ENCODE measurements at places on chromosomes 2 and 18.

- DNase-seq = no peak
Measured at GRCh38 chr18:36211612-36212065, 24.3 kb downstream of the MOCOS start.

DNA sequence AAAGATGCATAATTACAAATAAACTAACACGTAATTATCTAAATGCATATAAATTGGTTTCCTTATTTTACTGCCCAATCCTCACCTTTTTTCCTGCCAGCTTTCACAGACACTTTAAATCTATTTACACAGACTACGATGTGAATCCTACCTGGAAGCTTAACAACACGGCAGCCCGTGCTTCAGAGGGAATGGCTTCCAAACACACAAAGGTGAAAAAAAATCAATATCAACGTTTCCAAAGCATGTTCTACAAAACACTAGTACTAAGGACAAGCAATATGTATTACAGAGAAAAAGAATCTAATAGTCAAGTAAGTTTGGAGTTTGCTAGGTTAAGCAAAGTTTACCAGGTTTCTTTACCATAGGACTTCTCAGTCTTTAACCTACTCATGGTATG is 4.4 kb downstream of the MAP4K3 start:
- no peak for DNase-seq

GRCh38 chr2:21258082-21258481 is 134.3 kb downstream of the TDRD15 start:
- no peak for DNase-seq

DNA sequence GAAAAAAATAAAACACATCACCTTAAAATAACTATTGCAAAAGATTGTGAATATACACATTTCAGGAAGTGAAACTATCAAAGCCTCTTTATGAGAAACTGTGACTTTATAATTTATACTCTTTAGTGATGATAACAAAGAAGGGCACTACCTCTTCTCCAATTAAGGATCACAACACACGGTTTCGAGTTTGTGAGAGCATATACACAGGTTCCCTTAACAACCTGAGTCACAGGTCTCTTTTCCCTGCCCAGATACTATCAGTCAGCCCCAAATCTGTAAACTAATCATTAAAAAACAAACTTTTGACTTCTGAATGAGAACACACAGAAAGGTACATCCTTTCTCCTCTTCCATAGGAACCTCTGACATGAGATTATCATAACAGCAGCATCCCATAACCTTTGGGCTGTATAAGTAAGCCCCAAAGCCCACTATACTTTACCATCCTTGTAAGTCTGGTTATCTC is 44.9 kb downstream of the PTPN2 start:
- DNase-seq = no peak

GRCh38 chr2:88813612-88814011 is 122.1 kb downstream of the RPIA start:
- no peak for DNase-seq

DNA sequence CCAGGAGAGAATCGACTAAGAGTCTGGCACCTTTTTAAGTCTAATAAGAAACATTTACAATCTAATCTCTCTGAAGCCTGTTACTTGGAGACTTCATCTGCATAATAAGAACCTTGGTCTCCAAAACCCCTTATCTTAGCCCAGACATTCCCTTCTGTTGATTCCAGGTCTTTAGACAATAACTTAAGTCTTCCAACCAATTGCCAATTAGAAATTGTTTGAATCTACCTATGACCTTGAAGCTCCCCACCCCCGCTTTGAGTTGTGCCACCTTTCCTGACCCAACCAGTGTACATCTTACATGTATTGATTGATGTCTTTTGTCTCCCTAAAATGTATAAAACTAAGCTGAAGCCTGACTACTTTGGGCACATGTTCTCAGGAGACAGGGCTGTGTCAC is 49.5 kb upstream of the DTNA start:
- DNase-seq = no peak

DNA sequence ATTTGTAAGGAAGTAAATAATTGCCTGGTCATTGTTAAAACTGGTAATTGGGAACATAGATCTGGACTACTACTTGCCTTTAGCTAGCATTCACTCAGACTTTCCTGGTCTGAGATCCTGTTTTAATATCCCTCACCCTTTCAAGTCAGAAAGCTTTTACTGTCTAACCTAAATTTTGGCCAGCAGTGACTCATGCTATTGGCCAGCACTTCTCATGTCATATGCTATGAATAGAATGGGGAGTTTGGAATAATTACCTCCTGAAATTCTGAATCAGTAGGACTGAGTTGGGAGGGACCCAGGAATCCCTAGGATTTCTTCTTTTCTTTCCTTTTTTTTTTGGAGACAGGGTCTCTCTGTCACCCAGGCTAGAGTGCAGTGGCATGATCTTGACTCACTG is 19.3 kb downstream of the STK36 start:
- no peak for DNase-seq

- DNase-seq = no peak
Measured at GRCh38 chr2:86372641-86373502, 35.4 kb upstream of the REEP1 start.

DNA sequence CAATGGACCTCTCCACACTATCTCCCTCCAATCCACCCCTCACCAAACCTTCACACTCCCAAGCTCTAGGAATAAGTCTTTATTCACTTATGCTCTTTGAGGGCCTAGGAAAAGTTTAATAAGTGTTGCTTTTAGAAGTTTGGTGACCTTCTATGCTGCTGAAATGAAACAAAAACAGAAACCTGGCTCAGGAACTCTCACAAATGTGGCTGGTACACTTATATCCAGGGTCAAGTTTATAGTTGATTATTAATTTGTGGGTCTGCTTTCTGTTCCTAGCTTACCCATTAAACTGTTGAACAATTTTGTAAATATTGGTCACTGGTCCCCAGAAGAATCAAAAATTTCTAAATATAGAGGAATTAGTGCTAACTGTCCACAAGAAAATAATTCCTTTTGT is 14.2 kb upstream of the ANKRD44 start:
- DNase-seq = no peak

DNA sequence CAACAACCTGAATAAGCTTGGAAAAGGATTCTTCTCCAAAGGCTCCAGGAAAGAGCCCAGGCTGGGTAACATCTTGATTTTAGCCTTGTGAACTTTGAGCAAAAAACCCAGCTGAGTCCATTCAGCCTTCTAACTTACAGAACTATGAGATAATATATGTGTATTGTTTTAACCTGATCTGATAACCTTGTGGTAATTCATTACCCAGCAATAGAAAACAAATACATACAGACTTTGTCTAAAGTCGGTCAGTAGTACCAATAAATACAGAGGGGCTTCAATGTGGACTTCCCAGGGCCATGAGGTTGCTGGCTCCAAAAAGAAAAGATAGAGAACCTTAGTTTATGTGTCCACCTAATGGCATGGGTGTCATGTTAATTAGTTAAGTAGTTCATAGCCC is 191.8 kb downstream of the KCNH7 start:
- DNase-seq = no peak

DNA sequence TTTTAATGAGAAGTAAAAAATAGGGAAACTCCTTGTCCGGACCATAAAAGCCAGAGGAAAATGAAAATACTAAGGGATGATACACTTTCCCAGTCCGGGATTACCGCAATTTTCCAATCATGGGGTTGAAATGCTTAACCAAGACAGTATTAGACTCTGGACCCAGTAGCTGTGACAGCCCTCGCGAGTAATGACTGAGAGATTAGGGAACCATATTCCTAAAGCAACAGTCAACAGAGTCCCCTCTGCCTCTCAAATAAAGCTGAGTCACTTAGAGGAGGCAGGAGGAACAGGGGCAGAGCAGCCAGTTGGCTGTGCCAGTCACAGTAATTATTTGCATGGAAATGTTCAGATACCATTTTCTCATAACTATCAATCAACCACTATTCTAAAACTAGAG is 34.8 kb downstream of the GPATCH11 start:
- no peak for DNase-seq

DNA sequence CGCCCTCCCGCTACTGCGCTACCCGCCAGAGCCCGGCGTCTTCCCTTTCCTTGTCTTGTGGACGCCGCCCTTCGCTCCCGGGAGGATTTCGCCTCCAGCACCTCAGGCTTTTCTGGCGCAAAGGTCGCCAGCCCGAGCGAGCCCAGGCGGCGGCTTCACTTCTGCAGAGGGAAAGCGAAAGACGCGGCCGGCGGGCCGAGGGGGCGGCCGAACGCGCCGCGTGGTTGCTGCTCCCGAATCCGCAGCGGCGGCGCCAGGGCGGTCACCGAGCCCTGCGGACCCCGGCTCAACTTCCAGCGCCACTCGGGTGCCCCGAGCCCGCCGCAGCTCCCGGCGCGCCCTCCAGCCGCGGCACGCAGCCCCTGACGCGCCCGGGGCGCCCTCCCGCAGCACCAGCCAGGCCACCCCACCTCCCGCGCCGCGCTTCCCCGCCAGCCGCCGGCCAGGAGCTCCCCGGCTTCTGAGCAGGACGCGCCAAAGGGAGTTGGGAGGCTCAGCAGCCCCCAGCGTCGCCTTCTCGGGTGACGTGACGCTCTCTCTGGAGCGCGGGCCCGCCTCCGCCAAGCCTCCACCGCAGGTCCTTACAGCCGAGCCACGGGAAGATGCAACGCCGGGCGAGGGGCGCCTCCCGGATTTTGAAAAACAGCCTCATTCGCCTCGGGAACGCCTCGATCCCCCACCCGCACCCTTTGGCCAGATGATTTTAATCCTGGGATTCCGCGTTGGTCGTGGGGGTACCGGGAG is 84.9 kb upstream of the EPB41L3 start:
- DNase-seq = no peak

DNA sequence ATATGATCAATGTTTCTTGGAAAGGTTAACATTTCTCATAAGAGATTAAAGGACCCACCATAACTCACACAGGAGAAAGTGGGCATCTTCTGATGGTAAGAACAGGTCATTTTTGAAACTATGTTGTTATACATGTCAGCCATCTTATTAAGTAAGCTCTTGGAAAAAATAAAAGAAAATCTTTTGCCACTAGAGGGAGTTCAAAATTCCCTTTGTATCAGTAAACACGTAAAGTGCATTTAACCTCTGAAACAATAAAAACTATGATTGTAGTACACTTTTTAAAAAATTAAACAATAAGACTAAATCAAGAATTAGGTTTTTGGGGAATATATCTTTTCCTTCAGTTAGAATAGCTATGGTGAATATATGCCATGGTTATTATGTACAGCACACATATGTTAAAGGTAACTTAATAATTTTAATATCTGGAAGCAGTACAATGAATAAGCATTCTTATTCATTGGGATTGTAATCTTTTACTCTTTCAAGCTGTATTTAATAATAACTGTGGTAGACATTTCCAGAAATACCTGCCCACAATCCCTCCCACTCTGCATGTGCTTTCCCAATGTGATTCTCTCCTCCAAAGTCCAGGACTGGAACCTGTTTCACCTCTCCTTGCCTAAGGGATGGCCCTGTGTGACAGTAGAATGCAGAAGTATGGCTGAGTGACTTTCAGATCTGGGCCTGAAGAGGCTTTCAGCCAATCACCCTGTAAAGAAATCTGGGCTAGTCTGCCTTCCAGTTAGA is 64.2 kb downstream of the RBMS1 start:
- DNase-seq = no peak

DNA sequence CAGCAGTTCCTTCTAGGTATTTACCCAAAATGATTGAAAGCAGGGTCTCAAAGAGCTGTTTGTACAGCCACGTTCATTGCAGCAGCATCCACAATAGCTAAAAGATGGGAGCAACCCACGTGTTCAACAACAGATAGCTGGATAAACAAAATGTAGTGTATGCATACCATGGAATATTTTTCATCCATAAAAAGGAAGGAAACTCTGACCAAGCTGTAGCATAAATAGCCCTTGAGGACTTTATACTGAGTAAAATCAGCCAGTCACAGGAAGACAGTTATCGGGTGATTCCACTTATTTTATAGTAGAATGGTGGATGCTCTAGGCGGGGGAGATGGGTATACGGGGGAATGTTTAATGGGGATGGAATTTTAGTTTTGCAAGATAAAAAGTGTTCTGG is 7.5 kb downstream of the TRAPPC12 start:
- no peak for DNase-seq

DNA sequence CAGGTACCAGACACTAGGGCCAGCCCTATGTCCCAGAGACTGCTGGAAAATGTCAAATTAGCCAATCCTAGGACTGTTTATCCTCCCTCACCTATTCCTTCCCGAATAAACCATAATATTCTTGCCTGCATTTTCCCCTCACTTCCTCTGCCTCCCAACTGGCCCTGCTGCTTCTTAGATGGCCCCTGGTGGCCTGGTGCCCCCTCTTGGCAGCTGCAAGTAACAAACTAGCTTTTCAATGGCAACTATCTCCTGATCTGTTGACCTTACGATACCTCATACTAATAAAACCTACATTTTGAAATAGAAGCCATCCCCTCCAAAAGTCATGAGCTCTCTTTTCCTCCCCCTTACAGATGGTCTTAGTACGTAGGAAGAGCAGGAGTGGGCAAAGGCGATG is 132.0 kb downstream of the ALPK2 start:
- no peak for DNase-seq

GRCh38 chr2:36701391-36701795 is 4.9 kb downstream of the VIT start:
- no peak for DNase-seq

GRCh38 chr2:134527381-134527780 is 191.4 kb downstream of the TMEM163 start:
- no peak for DNase-seq

DNA sequence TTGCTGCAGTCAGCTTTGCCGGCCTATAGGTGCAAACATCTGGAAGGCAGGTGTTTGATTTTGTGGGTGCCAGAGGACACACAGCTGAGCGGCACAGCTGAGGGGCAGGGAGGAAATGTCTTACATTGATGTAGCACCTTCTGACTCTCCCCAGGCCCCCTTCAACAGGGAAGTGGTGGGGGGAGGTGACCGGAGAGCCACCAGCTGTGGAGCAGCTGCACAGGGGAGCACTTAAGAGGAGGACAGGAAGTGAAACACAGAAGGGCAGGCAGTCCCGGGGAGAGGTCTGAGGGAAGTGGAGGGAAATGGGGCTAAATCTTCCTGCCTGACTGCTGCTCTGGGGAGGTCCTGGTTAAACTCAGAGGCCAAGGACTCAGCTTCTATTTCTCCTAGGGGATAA is 409.1 kb downstream of the TNS1 start:
- no peak for DNase-seq

DNA sequence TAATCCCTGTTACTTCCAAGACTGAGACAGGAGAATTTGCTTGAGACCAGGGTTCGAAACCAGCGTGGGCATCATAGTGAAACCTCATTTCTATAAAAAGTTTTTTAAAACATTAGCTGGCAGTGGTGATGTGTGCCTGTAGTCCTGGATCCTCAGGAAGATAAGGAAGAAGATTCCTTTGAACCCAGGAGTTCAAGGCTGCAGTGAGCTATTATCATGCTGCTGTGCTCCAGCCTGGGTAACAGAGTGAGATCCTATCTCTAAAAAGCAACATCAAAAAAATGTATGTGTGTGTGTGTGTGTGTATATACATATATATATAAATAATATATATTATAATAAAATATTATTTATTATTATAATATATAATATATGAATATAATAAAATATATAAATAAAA is 1417.6 kb upstream of the CDH2 start:
- no peak for DNase-seq

DNA sequence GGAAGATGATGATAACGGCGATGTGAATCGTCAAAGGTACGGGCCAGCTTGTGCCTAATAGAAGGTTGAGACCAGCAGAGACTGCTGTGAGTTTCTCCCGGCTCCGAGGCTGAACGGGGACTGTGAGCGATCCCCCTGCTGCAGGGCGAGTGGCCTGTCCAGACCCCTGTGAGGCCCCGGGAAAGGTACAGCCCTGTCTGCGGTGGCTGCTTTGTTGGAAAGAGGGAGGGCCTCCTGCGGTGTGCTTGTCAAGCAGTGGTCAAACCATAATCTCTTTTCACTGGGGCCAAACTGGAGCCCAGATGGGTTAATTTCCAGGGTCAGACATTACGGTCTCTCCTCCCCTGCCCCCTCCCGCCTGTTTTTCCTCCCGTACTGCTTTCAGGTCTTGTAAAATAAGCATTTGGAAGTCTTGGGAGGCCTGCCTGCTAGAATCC is 3.0 kb downstream of the FZD7 start:
- DNase-seq = no peak

All from CD8-positive, alpha-beta memory T cell (primary cell).